Hematopoietic multipotent progenitor cell treated with erythropoietin and hydrocortisone succinate and interleukin-3 and kit ligand, for 15 days (in vitro differentiated cells): ENCODE measurements at places on chromosomes 6 and 20.

DNA sequence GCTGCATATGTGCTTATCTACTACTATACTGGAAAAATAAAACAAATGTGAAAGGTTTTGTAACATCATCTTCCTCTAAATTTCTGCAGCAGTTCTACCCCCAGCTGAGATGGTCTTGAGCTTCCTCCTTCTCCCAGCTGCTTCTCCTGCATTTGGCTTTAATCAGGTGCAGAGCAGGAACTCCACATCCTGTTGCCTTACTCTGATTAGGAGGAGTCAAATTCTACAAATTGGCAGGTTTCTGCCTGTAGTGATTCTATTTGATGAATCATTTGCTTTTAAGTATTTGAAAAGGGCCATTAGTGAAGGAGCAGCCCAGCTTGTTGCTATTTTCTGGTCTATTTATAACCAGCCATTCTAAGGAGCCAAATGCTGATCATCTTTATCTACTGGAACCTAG lies 224.5 kb downstream of the GMDS start:
- no peak for DNase-seq

GRCh38 chr6:122790423-122791309 lies 1.6 kb downstream of the SMPDL3A start:
- DNase-seq: no peak

DNA sequence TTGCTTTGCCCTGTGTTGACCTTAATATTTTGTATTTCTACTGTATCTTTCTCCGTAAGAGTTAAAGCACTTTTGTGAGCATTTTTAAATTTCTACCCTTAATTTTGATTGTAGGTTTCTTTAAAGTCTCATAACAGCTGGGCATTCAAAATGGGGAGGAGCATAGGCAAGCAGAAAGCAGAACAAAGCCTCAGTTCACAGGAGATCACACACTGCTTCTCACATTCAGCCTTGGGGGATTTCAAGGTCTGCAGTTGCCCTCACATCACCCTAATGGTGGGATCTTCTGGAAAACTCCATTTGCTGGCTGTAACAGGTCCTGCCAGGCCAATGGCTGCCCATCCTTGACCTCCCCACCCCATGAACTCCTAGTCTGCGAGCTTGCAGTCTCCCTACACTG lies 292.9 kb downstream of the PHACTR1 start:
- no peak for DNase-seq

DNA sequence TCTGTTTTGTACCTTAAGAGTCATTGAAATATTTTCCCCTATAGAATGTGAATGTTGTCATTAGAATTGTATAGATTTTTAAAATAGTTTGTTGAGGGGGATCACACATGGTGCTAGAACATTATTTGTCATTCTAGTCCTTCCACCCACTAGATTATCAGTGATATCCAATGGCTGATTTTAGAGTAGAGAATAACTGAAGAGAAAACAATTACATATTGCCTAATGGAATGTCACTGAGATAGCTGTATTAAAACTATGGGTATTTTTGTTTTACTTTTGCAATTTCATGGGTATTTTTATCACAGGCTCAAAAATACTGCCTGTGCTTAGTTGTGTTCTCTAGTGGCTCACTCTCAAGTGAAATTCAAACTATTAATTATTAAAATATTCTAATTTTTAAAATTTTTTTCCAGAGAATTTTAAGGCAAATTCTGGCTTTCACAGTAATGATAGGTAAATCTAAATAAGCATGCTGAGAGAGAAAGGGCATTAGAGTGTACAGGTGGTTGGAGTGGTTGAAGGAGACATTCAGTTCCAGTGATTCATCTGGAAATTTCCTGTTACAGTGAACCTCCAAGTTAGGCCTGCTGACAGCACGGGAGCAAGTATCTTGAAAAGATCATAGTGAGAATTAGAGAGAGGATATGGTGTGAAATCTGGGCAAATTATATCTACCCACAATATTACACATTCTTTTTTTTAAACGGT lies 399.6 kb downstream of the NKAIN2 start:
- DNase-seq: no peak

DNA sequence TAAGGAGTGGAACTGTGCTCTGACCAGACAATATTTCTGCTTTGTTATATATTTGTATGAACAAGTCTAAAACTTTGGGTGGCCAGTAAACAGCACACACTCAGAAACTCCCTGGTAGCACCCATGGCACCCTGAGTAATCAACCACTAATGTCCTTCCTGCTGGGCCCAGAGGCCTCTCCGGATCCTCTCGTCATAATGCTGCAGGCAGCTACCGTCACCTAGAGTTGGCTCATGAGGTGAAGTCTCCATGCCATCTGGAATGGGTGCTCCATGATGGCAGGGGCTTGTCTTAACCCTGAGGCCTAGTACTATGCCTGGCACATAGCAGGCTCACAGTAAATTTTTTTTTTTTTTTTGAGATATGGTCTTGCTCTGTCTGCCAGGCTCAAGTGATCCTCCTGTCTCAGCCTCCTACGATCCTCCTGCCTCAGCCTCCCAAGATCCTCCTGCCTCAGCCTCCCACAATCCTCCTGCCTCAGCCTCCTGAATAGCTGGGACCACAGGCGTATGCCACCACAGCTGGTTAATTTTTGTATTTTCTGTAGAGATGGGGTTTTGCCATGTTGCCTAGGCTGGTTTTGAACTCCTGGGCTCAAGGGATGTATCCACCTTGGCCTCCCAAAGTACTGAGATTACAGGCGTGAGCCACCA lies 3.0 kb upstream of the SDCBP2 start:
- DNase-seq: no peak

DNA sequence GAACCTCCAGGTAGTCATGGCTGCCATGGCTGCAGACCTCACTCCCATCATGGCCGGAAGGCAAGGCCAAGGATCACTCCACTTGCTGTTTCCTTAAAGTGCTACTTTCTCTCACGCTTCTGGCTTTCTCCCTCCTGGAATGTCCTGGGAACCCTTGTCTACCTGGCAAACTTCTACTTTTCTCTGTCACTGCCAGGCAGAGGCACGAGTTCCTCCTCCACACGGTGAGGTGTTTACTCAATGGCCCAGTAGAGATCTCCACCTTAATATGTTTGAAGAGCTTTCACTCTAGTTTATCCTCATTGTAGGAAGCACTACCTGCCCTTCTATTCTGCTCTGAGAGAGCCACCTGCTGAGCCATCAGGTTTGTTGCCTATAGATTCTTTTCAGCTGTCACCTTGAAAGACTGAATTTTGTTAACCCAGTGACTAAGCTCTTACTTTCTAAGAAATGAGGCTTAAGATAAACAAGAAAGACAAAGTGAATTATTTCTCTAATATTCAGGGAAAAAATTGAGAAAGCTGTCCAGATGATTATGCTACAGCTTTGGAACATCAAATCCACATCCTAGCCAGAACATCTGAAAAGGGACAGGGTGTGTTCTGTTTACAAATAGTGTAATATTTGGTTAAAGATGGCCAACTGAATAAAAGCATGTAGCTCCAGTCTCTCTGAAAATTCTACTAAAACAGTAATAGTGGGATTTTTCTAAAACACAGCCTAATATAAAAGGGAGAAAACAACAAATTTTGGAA lies 54.9 kb downstream of the PLAGL1 start:
- no peak for DNase-seq

DNA sequence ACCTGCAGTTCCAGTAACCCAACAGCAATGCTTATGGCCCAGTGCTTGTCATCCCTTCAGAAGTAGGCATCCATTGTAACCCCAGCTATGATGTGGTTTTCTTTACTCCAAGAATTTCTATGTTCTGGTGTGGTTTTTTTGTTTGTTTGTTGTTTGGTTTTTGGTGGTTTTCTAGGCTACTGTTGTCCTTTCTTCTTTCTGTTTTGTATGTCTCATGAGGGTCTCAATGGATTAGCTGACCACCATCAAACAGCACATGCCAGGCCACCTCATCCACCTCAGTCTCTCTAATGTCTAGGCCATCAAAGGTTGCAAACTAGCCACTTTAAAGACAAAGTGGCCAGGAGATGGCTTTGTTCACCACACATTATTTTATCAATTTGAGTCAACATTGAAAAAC lies 59.4 kb upstream of the TMEM30A start:
- no peak for DNase-seq
